ENCODE measurements at places on chromosomes 12 and 14. TPM values are rescaled to one million over a fixed set of nuclear protein-coding genes. Genes with fewer than 3 reads are reported as not detected.

Gene STRAP
- 189 TPM for polyA plus RNA-seq

Gene KLC1
- 138 TPM for polyA plus RNA-seq

Gene KRT73
- not detected for polyA plus RNA-seq

Gene JPH4
- 8.9 TPM for polyA plus RNA-seq

Gene CCDC198
- 473 TPM for polyA plus RNA-seq

Gene TOGARAM1
- polyA plus RNA-seq = 43.1 TPM

Gene USP44
- polyA plus RNA-seq = 2.4 TPM

Gene IL22
- not detected for polyA plus RNA-seq

Gene LALBA
- not detected for polyA plus RNA-seq

Data from left kidney (tissue), 8 donors.